Activated CD4-positive, alpha-beta T cell treated with anti-CD3 and anti-CD28 coated beads, Interleukin-2, Interleukin-4, amounts not matched to agents 100 ng/mL and 50 ng/mL, durations not matched to agents 16 hours and 8 hours (primary cell): ENCODE measurements at places on chromosomes 5 and 9.

- no peak for DNase-seq
Measured at GRCh38 chr5:175728316-175728715, 70.4 kb downstream of the HRH2 start.

GRCh38 chr5:154743812-154744211, 11.4 kb upstream of the LARP1 start:
- no peak for DNase-seq

DNA sequence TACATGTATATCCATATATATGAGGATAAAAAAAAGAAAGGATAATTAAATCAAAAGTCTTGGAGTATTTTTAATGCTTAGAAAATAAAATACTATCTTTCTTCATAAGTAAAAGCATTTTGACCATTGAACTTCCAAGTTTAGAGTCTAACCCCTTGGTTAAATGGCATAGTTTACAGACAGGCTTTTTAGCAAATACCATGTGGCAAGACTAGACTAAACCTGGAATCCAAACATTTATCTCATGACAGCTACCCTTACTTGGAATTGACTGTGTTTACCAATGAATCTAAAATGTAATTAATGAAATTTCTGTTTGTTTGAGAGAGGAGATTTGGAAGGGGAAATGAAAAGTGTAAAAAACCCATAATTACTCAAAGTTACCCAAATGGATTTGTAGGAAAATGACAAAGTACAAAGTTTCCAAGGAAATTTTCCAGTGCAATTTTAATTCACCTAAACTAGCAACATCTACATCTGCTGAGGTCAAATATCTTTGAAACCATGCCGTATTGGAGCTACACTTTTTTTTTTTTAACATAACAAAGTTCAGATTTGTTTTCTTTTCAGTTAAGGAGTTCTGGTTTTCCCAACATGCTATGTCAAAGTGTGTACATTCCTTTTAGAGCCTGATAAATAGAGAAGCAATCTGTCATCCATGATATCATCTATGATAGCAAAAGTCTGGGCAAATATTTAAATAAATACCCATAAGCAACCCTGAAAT, 272.1 kb upstream of the DAB2 start:
- DNase-seq: no peak

DNA sequence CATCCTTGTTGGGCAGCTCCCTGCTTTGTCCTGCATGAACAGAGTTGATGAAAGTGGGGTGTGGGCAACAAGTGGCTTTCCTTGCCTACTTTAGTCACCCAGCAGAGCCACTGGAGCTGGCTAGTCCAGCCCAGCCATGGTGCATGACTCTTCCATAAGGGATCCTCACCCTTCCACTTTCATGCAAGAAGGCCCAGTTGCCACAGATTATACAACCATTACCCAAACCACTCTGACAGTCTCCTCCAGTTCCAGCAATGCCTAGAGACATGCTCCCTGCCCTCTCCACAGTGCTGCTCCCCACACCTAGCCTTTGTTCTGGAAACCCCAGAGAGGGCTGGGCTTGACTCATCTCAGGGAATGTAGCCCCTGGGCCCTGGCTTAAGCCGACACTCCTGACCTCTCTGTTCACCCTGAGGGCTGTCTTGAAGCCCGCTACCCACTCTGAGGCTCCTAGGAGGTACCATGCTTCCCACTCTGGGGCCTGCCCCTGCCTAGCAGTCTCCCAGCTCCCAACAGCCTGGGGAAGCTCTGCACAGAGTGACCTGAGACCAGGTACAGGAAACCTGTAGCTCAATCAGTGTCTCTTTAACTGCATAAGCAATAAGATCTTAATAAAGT, 3.9 kb downstream of the SLC35A4 start:
- DNase-seq: no peak

DNA sequence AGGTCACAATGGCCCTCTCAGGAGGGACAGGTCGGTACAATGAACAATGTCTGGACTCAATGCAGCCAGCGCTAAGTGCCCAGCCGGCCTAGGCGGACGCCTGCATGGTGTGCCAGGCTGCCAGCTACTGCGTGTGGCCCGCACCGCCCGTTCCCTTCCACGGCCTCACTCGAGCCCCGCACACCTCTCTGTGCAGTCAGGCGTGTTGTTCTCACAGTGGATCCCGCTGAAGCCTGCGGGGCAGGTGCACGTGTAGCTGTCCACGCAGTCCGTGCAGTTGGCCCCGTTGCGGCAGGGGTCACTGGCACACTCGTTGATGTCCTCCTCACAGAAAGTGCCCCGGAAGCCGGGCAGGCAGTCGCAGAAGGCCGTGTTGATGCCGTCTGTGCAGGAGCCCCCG, 26.7 kb upstream of the SEC16A start:
- no peak for DNase-seq

- no peak for DNase-seq
Measured at GRCh38 chr5:139686706-139687441, 38.7 kb downstream of the CXXC5 start.

- DNase-seq: no peak
Measured at GRCh38 chr9:36867241-36867640, 166.8 kb downstream of the PAX5 start.

- DNase-seq: no peak
Measured at GRCh38 chr9:132027752-132028663, 51.7 kb downstream of the MED27 start.

DNA sequence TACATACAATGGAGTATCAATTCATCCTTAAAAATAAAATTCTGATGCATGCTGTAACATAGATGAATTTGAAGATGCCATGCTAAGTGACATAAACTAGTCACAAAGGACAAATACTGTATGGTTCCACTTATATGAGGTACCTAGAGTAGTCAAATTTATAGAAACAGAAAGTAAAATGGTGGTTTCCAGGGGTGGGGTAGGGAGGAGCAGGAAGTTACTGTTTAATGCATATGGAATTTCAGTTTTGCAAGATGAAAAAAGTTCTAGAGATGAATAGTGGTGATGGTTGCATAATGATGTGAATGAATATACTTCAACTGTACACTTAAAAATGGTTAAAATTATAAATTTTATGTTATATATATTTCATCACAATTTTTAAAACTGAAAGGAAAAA, 57.3 kb upstream of the FNIP1 start:
- DNase-seq: peak; percentile 31

DNA sequence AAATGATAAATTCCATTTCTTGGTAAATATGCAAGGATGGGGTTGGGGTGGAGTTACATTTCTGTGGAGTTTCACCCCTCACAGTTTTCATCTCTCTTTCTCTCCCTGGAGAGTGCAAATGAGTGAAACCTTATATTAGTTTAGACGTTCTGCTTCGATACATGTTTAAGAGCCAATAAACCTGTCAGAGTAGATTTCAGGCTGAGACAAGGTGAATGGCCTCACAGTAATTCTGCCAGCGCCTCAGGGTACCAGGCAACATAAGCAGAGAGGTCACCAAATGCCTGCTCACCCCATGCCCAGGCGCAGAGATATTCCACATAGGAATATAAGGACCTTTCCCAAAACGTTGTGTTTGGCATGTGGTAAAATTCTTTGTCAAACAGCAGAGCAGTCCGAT, 154.9 kb upstream of the VLDLR start:
- DNase-seq: no peak

GRCh38 chr9:82037126-82037525, 48.6 kb downstream of the SPATA31D1 start:
- no peak for DNase-seq

GRCh38 chr5:172187118-172188032, 649 bp downstream of the STK10 start:
- peak; percentile 73 for DNase-seq

GRCh38 chr5:143373076-143373475, 30.4 kb downstream of the NR3C1 start:
- DNase-seq: no peak

GRCh38 chr9:106478727-106479126, 384.2 kb upstream of the ZNF462 start:
- no peak for DNase-seq

DNA sequence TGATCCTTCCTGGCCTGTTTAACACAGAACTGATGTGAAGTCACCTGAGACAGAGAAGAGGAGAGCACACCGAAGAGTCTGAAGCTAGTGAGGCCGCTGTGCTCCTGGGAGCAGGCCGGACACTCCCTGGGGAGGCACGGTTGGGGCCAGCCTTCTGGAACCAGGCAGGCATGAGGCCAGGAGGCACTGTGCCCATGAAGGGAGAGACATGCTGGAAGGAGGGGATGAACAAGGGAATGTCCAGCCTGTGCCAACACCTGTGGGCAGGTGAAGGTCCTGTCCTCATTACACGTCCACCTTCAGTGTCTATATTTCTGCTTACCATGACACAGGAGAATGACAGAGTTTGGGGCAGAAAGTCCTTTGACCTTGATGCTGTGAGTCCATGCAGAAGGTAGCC, 183.8 kb upstream of the S1PR3 start:
- DNase-seq: no peak

GRCh38 chr9:5178126-5178805, 7.2 kb downstream of the INSL6 start:
- no peak for DNase-seq

DNA sequence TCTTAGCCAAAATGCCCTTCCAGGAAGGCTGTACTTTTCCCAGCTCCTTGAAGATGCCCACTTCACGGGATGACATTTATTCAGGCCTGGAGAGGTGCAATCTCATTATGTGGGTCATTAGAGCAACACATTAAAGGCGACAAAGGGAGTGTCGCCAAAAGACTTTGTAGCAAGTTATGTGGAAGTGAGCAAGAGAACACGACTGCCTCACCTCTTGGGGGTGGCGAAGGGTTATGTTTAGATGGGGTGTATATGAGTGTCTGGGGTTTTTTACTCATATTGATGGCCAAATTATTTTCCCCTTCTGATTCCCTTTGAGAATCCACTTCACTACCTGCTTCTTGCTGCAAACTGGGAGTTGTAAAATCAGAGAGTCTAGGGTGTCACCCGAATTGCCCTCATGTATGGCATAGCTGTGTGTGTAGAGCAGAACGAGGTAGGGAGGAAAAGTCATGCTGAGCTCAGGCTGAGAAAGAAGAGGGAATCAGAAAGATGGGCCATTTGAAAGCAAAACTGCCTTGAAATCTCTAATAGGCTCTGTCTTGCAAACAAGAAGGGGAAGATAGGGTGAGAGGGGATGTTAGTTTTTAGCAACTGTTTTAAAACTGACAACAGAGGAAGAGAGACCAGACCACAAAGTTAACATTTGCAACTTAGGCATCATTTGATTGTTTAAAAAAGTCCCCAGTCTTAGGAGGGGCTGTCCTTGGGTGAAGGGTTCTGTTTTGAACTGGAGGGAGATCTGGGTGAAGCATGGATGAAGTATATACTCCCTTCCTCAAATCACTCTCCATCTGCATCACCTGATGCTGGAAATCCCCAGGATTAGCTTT, 97.1 kb upstream of the IL12B start:
- no peak for DNase-seq

- no peak for DNase-seq
Measured at GRCh38 chr9:35538361-35539234, 48.7 kb downstream of the RUSC2 start.

GRCh38 chr9:106146066-106146840, 451.9 kb downstream of the TMEM38B start:
- no peak for DNase-seq

DNA sequence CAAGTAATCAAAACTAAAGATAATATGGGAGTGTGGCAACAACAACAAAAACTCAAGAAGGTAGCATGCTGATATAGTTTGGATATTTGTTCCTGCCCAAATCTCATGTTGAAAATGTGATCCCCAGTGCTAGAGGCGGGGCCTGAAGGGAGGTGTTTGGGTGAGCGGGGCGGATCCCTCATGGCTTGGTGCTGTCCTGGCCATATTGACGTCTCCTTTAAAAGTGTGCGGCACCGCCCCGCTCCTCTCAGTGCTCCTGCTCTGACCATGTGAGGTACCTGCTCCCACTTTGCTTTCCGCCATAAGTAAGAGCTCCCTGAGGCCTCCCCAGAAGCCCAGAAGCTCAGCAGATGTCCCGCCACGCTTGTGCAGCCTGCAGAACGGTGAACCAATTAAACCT, 25.6 kb downstream of the MED27 start:
- DNase-seq: no peak

DNA sequence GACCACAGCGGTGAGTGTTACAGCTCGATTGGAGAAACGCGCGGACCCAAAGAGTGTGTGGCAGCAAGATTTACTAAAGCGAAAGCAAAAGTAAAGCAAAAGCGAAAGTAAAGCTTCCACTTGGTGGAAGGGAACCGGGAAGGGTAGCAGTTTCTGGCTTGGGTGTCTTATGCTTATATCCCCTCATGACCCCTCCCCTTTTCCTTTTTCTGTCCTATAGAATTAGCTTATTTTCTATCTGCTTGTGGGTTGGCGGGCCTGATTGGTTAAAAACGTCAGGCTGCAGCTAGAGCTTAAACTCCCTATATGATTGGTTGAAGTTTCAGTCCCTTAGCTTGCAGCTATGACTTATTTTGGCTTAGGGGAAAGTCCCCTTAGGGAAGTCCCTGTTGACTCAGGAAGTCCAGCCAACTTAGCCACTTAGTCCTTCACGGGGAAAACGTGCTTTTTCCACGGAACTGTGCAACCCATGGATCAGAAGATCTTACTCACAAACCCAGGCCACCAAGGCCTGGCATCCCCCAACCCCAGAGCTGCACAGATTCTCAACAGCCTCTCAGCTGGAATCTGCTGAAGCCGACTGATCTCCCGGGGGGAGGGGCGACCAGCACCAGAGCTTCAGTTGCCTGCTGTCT, 114.2 kb upstream of the ADAMTS16 start:
- DNase-seq: peak; percentile 15

DNA sequence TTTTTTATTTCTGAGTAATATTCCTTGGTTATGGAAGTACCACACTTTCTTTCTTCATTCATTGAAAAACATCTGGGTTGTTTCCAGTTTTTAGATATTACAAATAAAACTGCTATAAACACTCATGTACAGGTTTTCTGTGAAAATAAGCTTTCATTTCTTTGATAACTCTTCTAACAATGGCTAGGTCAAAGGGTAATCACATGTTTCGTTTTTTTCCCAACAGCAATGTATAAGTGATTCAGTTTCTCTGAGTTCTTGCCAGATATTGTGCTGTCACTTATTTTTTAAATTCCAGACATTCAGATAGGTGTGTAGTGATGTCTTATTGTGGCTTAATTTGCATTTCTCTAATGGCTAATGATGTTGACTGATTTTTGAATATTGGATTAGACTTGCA, 16.7 kb upstream of the TNPO1 start:
- DNase-seq: no peak

DNA sequence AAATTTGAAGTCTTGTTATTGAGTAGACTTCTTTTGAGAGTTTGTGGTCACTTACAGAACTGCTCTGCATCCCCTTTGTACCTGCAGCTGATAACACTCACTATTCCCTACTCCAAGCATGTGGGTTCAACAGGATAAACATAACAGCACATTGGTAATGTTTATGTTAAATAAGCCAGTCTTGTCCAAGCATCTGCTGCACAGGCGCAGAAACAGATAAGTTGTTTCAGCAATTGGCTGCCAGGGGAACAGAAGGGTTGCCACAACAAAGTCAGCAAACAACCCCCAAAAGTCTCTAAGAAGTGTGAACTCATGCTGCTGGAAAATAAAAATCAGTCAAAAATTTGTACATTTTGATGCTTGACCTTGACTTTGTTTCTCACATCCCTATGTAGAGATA, 174.6 kb downstream of the GDNF start:
- no peak for DNase-seq
